Karpas-422 (cell line): ENCODE measurements at places on chromosomes 3 and 15. TPM values are rescaled to one million over a fixed set of nuclear protein-coding genes. Genes with fewer than 3 reads are reported as not detected.

DNA sequence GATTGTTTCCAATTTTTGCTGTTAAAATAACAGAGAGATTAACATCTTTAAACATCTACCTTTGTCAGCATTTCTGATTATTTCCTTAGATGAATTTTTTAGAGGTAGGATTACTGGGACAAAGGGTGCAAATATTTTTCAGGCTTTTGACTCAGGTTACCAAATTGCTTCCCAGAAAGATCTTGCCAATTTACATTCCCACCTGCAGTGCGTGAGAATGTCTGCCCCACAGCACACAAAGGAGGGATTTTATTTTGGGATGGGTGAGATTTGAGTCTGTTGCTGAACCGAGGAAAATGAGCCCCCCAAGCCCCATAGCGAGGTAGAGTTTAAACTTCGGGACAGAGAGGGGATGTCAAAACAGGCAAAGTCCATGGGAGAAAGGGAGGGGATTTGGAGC, 25.9 kb upstream of the RNU6-1 start:
- no peak for DNase-seq

GRCh38 chr3:103083848-103084631, 649.2 kb downstream of the ZPLD1 start:
- DNase-seq: no peak

DNA sequence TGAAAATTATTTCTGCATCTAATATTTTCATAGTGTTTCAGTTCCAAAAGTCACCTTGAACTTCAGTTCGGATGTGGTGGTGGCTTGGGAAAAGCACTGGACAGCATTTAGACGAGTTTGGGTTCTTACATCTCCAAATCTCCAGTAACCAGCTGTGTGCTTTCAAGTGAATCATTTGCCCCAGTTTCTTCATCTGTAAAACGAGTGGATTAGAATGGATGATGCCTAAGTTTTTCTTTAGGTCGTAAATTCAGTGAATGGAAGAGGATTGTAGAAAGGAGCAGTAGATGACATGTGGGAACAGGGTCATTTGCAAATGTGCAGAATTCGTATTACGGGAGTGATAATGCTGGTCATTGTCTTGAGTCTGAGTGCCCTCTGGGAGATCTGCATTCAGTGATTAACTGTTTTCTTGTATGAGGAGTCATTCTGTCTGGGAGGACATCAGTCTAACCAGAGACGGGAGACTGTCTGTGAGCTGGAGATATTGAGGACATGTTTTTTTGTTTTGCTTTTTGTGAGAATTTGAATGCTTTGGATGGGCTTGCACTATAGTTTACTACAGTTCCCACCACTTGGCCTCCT, 641.6 kb upstream of the TBL1XR1 start:
- DNase-seq: no peak

DNA sequence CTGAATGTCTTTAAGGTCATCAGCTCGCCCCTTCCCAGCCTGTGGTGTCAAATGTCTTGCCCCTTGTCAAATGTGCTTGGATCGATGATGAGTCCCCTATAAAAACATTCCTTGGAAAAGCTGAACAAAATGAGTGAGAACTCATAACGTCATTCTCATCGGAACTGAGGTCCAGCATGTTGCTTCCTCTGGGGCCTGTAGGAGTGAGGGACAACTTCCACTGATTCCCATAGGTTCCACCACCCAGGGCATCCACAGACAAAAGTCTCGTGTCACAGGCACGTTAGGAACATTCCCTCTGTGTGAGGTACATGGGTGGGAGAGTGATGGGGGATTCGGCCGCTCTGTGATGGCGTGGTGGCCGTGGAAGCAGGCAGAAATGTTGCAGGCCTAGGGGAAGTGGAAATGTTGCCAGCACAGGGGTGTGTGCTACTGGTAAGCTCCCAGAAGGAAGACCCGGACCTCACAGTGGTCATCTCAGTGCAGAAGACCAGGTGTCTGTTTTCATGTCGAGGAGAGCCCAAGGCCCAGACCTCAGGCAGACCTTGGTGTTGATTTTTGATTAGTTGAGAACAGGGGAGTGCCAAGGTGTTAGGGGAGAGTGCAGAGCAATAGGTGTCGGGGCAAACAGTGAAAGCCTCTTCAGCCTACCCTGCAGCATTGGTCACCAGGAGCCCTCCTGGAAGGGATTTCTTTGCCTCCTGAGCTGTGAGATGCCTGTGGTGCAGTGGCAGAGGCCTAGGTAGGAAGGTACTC, 96.8 kb downstream of the SNRPN start:
- no peak for DNase-seq

DNA sequence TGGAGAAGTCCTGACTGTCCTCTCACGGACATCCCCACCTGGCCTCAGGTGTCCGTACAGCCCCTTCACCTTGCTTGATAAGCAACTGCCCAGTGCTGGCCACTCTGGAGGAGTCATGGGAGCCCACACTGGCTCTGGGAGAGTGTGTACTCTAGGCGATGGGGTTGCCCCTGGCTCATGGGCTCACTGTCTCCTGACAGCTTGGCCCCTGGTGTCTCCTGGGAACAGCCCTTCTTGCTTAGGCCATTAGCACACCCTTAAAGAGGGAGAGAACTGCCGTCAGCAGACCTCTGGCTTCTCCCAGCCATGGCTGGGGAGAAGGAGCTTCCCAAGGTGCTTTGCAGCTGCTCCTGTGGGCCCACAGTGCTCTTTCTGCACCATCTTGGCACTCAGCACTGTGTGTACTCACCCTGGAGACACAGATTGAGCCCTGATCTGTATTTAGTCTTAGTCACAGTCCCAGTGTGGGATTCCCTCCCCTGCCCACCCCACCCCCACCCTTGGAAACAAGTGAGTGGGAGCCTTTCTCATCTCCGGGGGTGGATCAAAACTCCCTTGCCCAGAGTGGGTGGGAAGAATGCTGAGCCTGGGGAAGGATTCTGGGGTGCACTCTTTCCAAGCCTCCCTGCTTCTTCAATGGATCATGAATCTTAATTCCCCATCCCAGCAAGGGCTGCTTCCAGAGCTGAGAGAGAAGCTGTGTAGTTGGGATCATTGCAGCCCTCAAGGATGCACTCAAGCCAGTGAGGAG, 83.5 kb upstream of the ADPGK start:
- no peak for DNase-seq

GRCh38 chr3:146544929-146545528, 622 bp upstream of the PLSCR1 start:
- DNase-seq: no peak

DNA sequence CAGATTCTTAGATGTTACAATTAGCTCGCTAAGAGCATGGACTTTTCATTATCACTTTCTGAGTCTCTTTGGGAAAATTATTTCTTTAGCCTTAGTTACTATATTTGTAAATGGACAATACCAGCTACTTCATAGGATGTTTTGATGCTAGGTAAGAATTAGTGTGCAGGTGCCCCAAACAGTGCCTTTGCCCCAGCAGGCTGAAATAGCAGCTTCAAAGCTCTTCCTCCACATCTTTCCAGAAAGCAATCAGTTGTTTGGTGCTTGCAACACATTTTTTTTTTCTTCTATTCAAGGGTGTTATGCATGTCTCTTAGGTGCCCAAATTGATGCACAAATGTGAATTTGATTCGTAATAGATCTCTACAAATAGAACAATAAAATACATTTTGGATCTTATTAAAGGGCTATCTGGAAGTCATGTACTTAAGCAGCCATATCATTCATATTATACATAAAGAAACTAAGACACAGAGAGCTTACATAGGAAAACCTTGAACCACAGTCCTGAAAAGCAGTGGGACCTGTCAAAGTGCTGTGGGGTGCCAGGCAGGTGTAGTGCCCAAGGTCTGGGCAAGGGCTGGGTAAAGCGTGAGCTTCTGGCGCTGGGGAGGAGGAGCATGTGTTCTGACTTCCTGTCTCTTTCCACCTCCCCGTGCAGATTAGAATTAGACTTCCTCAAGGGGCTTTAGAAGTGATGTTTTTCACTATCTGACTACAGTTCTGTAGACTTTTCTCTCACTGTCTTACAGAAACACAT, 62.9 kb downstream of the FNDC3B start:
- DNase-seq: no peak

DNA sequence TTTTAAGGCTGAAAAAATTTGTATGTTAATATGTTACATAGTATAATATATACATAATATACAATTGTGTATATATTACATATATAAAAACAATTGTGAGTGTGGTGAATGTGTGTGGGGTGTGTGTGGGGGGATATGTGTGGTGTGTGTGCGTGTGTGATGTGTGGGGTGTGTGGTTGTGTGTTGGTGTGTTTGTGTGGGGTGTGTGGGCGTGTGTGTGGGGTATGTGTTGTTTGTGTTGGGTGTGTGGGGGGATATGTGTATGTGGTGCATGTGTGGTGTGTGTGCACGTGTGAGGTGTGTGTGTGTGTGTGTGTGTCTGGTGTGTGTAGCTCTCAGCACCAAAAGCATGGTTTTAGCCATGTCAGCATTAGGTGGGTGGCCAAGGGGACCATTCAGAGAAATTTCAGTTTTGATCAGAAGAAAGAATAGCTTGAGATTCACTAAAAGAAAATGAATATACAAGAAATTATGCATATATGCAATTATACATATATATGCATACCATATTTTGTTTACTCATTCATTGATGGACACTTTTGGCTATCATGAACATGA, 118.9 kb downstream of the ALDH1A2 start:
- no peak for DNase-seq

DNA sequence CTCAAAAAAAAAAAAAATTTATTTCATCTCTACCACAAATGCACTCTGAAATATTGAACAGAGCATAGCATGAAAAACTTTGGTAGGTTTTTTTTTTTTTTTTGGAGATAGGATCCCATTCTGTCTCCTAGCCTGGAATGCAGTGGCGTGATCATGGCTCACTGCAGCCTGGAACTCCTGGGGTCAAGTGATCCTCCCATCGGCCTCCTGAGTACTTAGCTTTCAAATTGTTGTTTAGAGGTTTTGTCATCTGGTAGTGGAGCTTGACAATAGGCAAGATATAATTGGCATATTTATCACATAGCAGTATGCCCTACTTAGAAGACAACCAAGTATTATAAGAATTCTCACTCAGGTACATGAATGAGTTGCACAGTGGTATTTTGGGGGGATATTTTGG, 234.2 kb upstream of the ST8SIA2 start:
- DNase-seq: no peak

DNA sequence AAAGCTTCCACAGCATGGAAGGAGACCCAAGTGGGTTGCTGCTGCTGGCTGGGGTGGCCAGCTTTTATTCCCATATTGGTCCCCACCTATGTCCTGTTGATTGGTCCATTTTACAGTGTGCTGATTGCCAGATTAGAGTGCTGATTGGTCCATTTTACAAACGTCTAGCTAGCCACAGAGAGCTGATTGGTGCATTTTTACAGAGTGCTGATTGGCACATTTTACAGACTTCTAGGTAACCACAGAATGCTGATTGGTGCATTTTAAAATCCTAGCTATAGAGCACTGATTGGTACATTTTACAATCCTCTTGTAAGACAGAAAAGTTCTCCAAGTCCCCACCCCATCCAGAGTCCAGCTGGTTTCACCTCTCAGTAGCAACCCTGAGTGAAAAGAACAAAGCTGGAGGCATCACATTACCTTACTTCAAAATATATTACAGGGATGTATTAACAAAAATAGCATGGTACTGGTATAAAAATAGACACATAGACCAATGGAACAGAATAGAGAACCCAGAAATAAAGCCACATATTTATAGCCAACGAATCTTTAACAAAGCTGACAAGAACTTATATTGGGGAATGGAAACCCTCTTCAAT, 7.5 kb upstream of the ACVR2B start:
- DNase-seq: no peak

GRCh38 chr3:20023623-20024405, 11.8 kb upstream of the PP2D1 start:
- no peak for DNase-seq

DNA sequence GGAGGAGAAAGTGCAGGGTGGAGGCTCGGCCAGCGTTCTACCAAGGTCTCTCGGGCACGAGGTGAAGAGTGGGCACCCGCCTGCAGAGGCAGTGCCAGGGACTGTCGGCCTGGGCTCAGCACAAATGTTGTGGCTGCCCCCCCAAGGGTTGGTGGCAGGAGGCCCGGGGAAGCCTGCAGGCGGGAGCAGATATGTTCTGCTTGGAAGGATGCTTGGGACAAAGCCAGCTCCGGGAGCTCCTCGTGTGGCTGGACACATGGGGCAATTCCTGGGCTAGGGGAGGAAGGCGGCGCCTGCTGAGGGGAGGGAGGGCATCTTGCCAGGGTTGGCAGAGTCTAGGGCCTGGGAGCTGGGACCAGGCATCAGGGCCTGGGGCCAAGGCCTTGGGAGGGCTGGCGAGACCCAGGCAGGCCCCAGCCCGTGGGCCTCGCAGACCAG, 30.4 kb upstream of the FBLN2 start:
- DNase-seq: no peak

GRCh38 chr3:48429960-48430707, at the start of gene PLXNB1:
TSS of gene PLXNB1 (minus strand) at chr3:48430086. CDS start at chr3:48424611, 5,475 bp downstream.
- peak; percentile 93 for DNase-seq

DNA sequence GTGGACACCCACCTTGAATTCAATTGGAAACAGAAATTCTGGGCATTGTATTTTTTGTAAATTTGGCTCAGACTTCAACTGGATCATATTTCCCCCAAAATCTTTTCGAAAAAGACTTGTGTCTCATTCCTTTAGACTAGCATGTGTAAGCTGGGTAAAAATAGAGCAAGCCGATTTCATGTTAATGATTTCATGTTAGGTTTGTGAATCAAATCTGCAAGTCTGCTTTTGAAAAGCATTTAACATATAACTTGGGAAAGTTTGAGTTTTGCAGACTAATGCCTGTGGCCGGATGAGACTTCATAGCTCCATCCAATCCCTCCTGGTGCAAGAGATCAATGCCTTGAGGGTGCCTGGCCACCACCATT, 64.5 kb downstream of the FLNB start:
- no peak for DNase-seq

- DNase-seq: no peak
Observed at GRCh38 chr3:44120721-44121582, 120.7 kb upstream of the TOPAZ1 start.

DNA sequence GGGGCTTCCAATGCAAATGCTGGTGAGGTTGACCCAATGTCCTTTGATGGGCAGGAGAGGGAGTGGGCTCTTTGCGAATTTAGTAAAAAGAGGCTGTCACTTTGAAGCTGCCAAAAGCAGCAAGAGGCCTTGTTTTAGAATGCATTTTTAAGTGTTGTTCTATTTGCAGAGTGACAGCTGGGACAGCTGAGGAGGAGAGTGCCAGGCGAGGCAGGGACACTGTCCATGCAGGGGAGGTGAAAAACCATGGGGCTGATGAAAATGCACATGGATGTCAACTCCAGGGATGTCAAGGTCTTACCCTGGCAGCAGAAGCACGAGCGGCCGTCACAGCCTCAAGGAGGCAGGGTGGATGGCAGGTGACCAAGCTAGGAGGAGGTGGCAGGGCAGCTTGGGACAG, 279.8 kb downstream of the ADAMTS17 start:
- DNase-seq: no peak

The HHLA2 gene
- total RNA-seq: not detected in 2 replicates

The MORC1 gene
- not detected in 2 replicates for total RNA-seq

The IQCF5 gene
- not detected in 2 replicates for total RNA-seq

The FANCD2OS gene
- not detected in 2 replicates for total RNA-seq

The RAD51 gene
- 8.6 and 11.4 TPM in 2 replicates for total RNA-seq

The TIMP4 gene
- not detected in 2 replicates for total RNA-seq

The GNB4 gene
- 0.18 and 0.78 TPM in 2 replicates for total RNA-seq

The RPLP1 gene
- total RNA-seq: 203 and 282 TPM in 2 replicates

The GP9 gene
- total RNA-seq: not detected in 2 replicates

The CHAC1 gene
- total RNA-seq: 41.6 and 45.5 TPM in 2 replicates

The HRH1 gene
- total RNA-seq: 6.2 and 9.6 TPM in 2 replicates

The KY gene
- total RNA-seq: not detected in 2 replicates

The ALDH1A3 gene
- not detected in 2 replicates for total RNA-seq

The SLC2A2 gene
- not detected in 2 replicates for total RNA-seq

The SI gene
- total RNA-seq: not detected in 2 replicates

The SNURF gene
- total RNA-seq: 38.7 and 58.6 TPM in 2 replicates
